Ascending aorta (tissue), 2 donors: ENCODE measurements at places on chromosomes 7 and 10. TPM values are rescaled to one million over a fixed set of nuclear protein-coding genes. Genes with fewer than 3 reads are reported as not detected.
A peak's percentile ranks its signal among the peaks of the same experiment; 100 is the strongest.

DNA sequence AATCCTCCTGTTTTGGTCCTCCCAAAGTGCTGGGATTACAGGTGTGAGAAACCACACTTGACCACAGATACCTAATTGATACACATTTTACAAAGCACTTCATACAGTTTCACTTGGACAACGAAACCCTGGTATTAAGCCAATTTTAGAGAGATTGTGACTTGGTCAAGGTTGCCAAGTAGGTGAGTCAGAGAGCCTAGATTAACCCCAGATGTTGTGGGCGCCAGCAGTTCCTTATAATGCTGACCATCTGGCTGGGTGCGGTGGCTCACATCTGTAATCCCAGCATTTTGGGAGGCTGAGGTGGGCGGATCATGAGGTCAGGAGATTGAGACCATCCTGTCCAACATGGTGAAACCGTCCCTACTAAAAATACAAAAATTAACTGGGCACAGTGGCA, 4.9 kb upstream of the PHKG1 start:
- DNase-seq = no peak
- H3K27ac ChIP-seq = peak overlapping the region; percentile 48
- H3K36me3 ChIP-seq = peaks cover 32% of the 10 kb centered on the region
- no peaks in the 10 kb centered on the region for H3K27me3 ChIP-seq
- H3K4me3 ChIP-seq = no peak overlapping the region

DNA sequence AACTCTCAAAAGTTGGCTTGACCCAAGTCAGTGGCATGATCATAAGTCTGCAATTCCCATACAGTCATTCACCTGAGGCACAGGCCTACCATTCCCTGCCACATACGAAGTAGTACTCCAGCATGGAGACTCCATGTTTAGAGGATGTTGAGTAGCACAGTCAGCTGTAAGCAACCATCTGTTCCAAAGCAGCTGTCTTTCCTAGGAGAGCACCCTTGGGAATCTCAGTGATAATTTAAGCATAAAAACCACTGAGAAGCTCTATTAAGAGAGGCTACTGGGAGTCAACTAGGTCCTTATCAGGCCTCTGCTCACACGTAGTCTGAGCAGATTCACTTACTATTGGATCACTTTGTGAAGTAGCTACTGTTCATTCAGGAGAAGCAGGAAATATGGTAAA, 61.6 kb upstream of the UNC5B start:
- no peaks in the 10 kb centered on the region for H3K27me3 ChIP-seq
- no peak for DNase-seq
- H3K4me3 ChIP-seq = no peak overlapping the region

GRCh38 chr10:105042906-105043552, 401.9 kb downstream of the SORCS3 start:
- no peaks in the 10 kb centered on the region for H3K36me3 ChIP-seq
- no peak overlapping the region for H3K4me3 ChIP-seq
- H3K4me1 ChIP-seq = no peaks in the 10 kb centered on the region
- DNase-seq = no peak
- H3K27ac ChIP-seq = no peak overlapping the region
- no peaks in the 10 kb centered on the region for H3K27me3 ChIP-seq

The PROSER2 gene
- total RNA-seq = 4.8 TPM

DNA sequence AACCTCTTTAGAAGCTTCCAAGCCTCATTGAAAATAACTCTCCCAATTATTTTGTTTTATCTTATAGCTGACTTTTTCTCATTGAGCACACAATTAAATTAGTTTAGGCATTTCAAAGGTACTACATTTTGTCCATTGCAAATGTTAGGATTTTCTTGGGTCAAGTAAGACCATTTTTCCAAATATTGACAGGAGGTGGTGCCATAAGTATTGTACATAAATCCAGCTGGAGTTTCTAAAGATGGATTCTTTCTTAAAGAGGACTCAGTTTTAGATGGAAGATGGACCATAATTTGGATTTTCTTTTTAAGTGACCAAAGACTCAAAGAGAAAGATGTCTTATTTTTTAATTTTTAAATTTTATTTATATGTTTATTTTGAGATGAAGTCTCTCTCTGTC, 12.3 kb upstream of the OPN4 start:
- no peaks in the 10 kb centered on the region for H3K27me3 ChIP-seq
- no peaks in the 10 kb centered on the region for H3K4me1 ChIP-seq
- H3K4me3 ChIP-seq = no peak overlapping the region

The HTR7 gene
- total RNA-seq = 1.8 TPM

The IDI2 gene
- total RNA-seq = not detected

- DNase-seq = no peak
- no peak overlapping the region for H3K27ac ChIP-seq
- no peaks in the 10 kb centered on the region for H3K27me3 ChIP-seq
- H3K4me1 ChIP-seq = no peaks in the 10 kb centered on the region
Observed at GRCh38 chr7:25669281-25669781, 441.0 kb upstream of the NPVF start.

The PTER gene
- 2.6 TPM for total RNA-seq

- no peak for DNase-seq
- H3K4me3 ChIP-seq = no peak overlapping the region
- no peak overlapping the region for H3K27ac ChIP-seq
Observed at GRCh38 chr10:26879744-26880143, 19.0 kb upstream of the ABI1 start.

DNA sequence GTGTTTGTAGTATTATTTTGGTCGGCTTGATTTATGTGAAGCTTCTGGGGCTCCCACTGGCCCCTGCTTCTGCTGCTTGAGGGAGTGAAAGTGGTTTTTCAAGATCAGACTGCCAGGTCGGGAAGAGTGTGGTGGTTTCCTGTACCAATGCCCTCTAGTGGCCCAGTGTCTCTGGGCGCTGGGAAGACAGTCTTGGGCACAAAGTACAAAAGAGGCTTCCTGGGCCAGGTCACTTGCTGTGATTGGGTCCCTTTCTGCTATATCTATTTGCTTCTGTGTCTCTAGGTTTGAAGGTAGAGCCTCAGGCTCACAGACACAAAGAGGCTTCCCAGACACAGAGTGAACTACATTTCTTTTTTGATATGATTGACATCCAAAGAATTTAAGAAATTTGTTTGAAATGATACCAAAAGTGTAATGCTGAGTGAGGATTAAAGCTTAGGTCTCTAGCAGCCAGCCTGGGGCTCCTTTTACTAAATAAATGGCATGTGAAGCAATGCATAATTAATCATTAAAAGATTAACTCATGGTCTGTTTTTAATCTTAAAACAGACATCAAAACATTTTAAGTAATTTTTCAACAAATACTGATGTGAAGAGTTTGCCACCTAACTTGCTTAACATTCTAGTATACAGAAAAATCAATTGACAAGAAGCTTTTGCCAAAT, 36.3 kb downstream of the ABCB1 start:
- no peaks in the 10 kb centered on the region for H3K4me1 ChIP-seq
- H3K27ac ChIP-seq = no peak overlapping the region
- DNase-seq = no peak
- no peaks in the 10 kb centered on the region for H3K27me3 ChIP-seq
- H3K4me3 ChIP-seq = no peak overlapping the region
- no peaks in the 10 kb centered on the region for H3K36me3 ChIP-seq

GRCh38 chr10:36425131-36425797, 700.1 kb upstream of the ANKRD30A start:
- no peaks in the 10 kb centered on the region for H3K27me3 ChIP-seq
- no peak overlapping the region for H3K4me3 ChIP-seq
- no peak overlapping the region for H3K27ac ChIP-seq
- H3K36me3 ChIP-seq = no peaks in the 10 kb centered on the region

The FAM25C gene
- total RNA-seq = not detected

DNA sequence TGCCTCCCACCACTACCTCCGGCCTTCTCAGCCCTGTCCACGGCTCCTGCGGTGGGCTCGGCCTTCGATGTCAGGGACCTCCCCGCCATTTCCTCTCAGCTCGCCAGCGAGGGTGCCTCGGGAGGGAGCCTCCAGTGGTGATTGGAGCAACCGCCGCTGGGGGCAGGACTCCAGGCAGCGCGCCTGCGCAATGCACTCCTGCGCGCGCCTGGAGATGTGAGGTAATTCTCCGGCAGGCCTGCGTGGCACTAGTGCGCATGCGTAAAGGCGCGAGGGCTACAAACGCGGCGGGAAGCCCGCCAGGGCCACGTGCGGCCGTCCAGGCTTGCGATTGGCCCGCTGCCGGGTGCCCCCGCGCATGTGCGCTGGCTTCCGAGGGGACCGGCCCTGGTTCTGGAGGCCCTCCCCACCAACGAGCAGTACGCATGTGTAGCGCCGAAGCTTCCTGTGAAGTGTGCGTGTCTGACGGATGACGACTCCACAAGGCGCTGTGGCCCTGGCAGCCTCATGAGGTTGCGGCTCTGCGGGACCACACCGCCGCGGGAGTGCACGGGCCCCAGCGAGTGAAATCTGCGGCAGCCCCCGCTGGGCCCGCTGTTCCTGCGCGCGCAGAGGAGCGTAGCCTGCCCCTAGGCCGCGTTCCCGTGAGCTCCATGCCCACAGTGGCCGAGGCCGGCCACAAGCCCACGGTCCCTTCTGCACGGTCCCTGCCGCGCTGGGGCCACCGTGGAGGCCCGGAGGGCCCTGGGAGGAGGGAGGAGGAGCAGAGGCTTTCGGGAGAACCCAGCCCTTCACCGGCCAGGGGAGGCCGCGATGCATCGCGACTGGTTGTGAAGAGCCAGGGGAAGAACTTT, at the start of gene SYCE1:
Gene SYCE1, minus strand, starts transcription at position 143 of the 854 bp plus-strand sequence. Its CDS starts 54 bp downstream, at position 89.
- no peak within 1 kb of the TSS for H3K4me3 ChIP-seq
- H3K36me3 ChIP-seq = no peaks in the 10 kb centered on the region
- no peak for DNase-seq
- H3K27me3 ChIP-seq = no peaks in the 10 kb centered on the region

DNA sequence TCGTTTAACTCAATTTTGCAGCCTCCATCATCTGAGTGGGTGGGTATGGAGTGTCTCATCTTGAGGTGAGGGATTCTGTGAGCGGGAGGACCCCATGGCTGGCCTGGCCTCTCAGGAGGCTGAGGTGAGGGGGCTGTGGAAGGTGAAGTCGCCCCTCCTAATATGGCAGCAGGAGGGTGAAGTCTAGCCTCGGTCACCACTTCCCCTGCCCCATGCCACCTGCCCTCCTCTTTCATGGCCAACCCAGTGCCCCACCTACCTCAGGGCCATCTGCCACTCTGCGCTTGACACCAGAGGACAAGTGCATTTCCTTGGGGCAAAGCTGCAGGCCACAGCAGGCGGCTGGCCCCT, 8.7 kb downstream of the RASGEF1A start:
- no peak overlapping the region for H3K4me3 ChIP-seq
- no peak overlapping the region for H3K27ac ChIP-seq
- H3K27me3 ChIP-seq = no peaks in the 10 kb centered on the region
- no peak for DNase-seq
- H3K36me3 ChIP-seq = no peaks in the 10 kb centered on the region

DNA sequence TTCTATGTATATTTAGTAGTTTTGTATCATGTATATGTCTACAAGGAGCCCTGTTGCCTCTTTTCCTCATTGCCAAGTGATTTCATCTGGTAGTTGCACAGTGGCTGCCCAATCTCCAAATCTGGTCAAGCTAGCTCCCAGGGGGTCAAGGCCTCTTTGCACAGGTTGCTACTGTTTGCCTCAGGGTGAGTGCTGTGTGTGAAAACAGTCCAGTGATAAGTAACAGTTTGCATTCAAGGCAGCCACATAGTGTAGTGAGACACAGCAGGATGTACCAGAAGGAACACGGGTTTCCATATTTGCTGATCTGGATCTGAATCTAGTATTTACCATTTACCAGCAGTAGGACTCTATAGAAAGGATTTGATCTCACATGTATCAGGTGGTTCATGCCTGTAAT, 13.3 kb upstream of the EPC1 start:
- no peaks in the 10 kb centered on the region for H3K27me3 ChIP-seq
- DNase-seq = no peak
- H3K27ac ChIP-seq = no peak overlapping the region
- no peak overlapping the region for H3K4me3 ChIP-seq
- no peaks in the 10 kb centered on the region for H3K36me3 ChIP-seq

- no peaks in the 10 kb centered on the region for H3K36me3 ChIP-seq
- no peaks in the 10 kb centered on the region for H3K4me1 ChIP-seq
- DNase-seq = no peak
- H3K4me3 ChIP-seq = no peak overlapping the region
- H3K27ac ChIP-seq = no peak overlapping the region
Observed at GRCh38 chr10:54758791-54759190, 42.2 kb downstream of the PCDH15 start.

DNA sequence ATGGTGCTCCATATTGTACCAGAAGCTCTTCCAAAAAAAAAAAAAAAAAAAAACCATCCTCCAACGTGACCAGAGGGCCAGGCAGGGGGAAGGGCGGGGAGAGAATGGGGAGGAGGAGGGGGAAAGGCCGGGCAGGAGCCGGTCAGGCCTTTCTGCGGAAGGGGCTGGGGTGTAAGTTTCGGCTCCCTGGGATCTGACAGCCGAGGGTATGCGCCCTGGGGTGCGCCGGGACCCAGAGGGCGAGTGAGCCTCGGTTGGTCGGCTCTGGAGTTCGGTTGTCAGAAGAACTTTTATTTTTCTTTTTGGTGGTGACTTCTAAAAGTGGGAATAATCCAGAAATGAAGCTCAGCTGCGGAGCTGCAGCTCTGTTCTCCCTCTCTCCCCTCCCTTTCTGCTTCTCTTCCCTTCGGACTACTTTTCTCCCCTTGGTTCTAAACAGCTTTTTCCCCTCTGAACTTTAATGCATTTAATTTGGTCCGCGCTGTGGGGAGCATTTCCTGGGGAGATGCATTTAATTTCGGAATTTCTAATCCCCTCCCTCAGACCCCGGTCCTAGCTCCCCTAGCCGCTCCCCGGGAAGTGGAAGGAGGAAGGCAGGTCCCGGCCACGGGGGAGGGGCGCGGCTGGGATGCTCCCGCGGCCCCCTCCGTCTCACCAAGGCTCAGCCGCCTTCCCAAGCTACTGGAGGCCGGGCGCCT, 3.9 kb upstream of the PAX2 start:
- H3K4me1 ChIP-seq = peaks cover 47% of the 10 kb centered on the region
- H3K4me3 ChIP-seq = no peak overlapping the region
- H3K36me3 ChIP-seq = no peaks in the 10 kb centered on the region
- peaks cover 77% of the 10 kb centered on the region for H3K27me3 ChIP-seq
- no peak overlapping the region for H3K27ac ChIP-seq

The USP54 gene
- total RNA-seq = 172 TPM

DNA sequence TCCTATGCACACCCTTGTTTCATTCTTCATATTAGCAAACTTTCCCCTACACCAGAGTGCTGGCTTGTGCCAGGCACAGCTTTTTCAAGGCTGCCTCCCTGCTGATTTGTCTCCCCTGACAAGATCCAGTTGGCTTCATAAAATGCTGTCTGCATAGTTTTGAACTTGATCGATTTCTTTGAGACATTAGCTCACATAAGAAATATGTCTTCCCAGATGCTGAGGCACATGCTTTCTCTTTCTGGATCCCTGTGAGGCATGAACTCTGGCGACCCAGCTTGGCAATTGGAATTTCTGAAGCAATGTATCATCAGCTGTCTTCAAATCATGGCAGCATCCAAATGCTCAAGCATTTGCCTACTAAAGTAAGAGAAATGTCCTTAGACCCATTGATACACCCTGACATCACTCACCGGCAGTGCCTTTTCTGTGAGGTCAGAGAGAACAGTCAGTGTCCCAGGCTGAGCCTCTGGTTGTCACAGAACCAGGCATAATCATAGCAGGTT, 616.4 kb upstream of the GHITM start:
- no peaks in the 10 kb centered on the region for H3K4me1 ChIP-seq
- no peaks in the 10 kb centered on the region for H3K36me3 ChIP-seq
- DNase-seq = no peak
- no peaks in the 10 kb centered on the region for H3K27me3 ChIP-seq
- H3K27ac ChIP-seq = no peak overlapping the region
- H3K4me3 ChIP-seq = no peak overlapping the region
